HT-29 (cell line): ENCODE measurements at places on chromosomes 7 and 10. TPM values are rescaled to one million over a fixed set of nuclear protein-coding genes. Genes with fewer than 3 reads are reported as not detected.

Gene OR2A12
- total RNA-seq = not detected in 2 replicates

DNA sequence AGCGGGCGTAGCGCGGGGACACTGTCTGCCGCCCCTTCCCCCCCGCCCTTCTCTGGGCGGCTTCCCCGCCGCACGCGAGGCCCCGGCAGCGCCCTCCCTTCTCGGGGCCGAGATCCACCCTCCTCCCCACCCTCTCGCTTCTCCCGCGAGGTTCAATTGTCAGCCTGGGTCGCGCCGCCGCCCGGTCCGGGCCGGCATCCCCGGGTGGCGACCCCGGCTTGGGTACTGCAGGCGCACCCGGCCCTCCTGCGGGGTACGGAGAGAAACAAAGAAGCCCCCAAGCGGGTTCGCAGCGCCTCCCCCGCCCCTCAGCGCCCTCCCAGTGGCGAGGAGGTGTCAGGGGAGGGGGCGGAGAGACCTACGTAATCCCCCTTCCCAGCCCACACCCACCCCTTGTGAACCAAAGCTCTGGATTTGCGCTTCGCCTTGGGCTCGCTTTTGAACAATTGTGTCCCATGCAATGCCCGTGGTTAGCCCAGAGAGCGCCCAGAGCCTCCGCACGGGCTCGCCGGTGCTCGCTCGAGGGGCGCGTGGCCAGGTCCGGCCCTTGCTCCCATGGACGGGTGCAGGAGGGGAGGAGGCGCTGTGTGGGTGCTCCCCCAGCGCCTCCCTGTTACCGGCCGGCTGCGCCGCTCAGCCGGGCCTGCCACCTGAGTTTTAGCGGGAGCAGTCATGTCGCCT, 634 bp downstream of the HECW1 start:
- no peak for DNase-seq

- DNase-seq = no peak
These were observed 40.5 kb downstream of the AOAH start for GRCh38 chr7:36683695-36684357.

GRCh38 chr10:104308439-104308903, 29.8 kb downstream of the ITPRIP start:
- DNase-seq = no peak

Gene AKR1C2
- 15.5 and 15.8 TPM in 2 replicates for total RNA-seq

Gene AGK
- total RNA-seq = 22.1 and 26.4 TPM in 2 replicates

GRCh38 chr7:130009848-130010688, 41.1 kb downstream of the ZC3HC1 start:
- DNase-seq = peak; percentile 39

GRCh38 chr10:113058523-113059370, 108.7 kb downstream of the TCF7L2 start:
- no peak for DNase-seq

GRCh38 chr7:38244516-38244915, 28.9 kb downstream of the TARP start:
- DNase-seq = no peak

- DNase-seq = no peak
These were observed 39.9 kb downstream of the CCDC3 start for GRCh38 chr10:12961416-12962205.

GRCh38 chr10:102996876-102997275, 78.8 kb downstream of the CNNM2 start:
- no peak for DNase-seq

Gene CEP55
- 38.1 and 42.0 TPM in 2 replicates for total RNA-seq
